ENCODE measurements at places on chromosomes 5 and 9. TPM values are rescaled to one million over a fixed set of nuclear protein-coding genes. Genes with fewer than 3 reads are reported as not detected.

OR2S2 gene
- total RNA-seq = not detected

CMYA5 gene
- total RNA-seq = 2.8 TPM

COQ4 gene
- total RNA-seq = 68.8 TPM

SLC25A25 gene
- total RNA-seq = 7.3 TPM

RNF183 gene
- not detected for total RNA-seq

PCDHGA3 gene
- 0.52 TPM for total RNA-seq

DNAH5 gene
- 1.7 TPM for total RNA-seq

INVS gene
- total RNA-seq = 9.1 TPM

AGPAT2 gene
- 71.3 TPM for total RNA-seq

BHMT2 gene
- 3.8 TPM for total RNA-seq

SPINK13 gene
- total RNA-seq = 0.58 TPM

MORN5 gene
- not detected for total RNA-seq

TLE4 gene
- total RNA-seq = 16.3 TPM

NCBP1 gene
- total RNA-seq = 26.7 TPM

LCN12 gene
- total RNA-seq = 1.2 TPM

SPATA31D4 gene
- not detected for total RNA-seq

ECM2 gene
- not detected for total RNA-seq

SLC34A1 gene
- total RNA-seq = not detected

CENPK gene
- total RNA-seq = 23.6 TPM

GLRA1 gene
- total RNA-seq = not detected

LMX1B gene
- 0.52 TPM for total RNA-seq

CCL27 gene
- total RNA-seq = not detected

KIF3A gene
- total RNA-seq = 5.4 TPM

PLK2 gene
- 613 TPM for total RNA-seq

SLC28A3 gene
- total RNA-seq = 0.58 TPM

IFNA2 gene
- total RNA-seq = not detected

TMEM215 gene
- not detected for total RNA-seq

C9orf152 gene
- not detected for total RNA-seq

ITGA2 gene
- total RNA-seq = 28.1 TPM

CYSTM1 gene
- total RNA-seq = 57.4 TPM

NIM1K gene
- total RNA-seq = not detected

MYMK gene
- total RNA-seq = not detected

EQTN gene
- not detected for total RNA-seq

STARD4 gene
- 45.2 TPM for total RNA-seq

TEK gene
- not detected for total RNA-seq

ST6GALNAC6 gene
- total RNA-seq = 25.8 TPM

PCDHGA6 gene
- 0.36 TPM for total RNA-seq

UGT3A2 gene
- total RNA-seq = not detected

NEUROG1 gene
- total RNA-seq = not detected

LRRC70 gene
- not detected for total RNA-seq

ISCA1 gene
- total RNA-seq = 39.0 TPM
